ENCODE measurements at places on chromosomes 1 and 21. TPM values are rescaled to one million over a fixed set of nuclear protein-coding genes. Genes with fewer than 3 reads are reported as not detected.

S100A3 gene
- total RNA-seq: not detected

KRTAP13-2 gene
- not detected for total RNA-seq

FMO3 gene
- not detected for total RNA-seq

AVPR1B gene
- 0.52 TPM for total RNA-seq

GJC2 gene
- 1.6 TPM for total RNA-seq

LY9 gene
- not detected for total RNA-seq

TEX35 gene
- not detected for total RNA-seq

NBPF15 gene
- 37.6 TPM for total RNA-seq

NPR1 gene
- total RNA-seq: 11.5 TPM

CXADR gene
- total RNA-seq: 0.52 TPM

TOMM20 gene
- total RNA-seq: 67.8 TPM

DTL gene
- 7.8 TPM for total RNA-seq

HRNR gene
- total RNA-seq: not detected

CLCA4 gene
- total RNA-seq: not detected

RIPPLY3 gene
- not detected for total RNA-seq

COL16A1 gene
- 91.9 TPM for total RNA-seq

CYB5RL gene
- 5.2 TPM for total RNA-seq

STPG1 gene
- total RNA-seq: 0.52 TPM

ANGPTL1 gene
- 47.5 TPM for total RNA-seq

PLD5 gene
- total RNA-seq: 0.52 TPM

RSRP1 gene
- total RNA-seq: 46.4 TPM

SELE gene
- 1.6 TPM for total RNA-seq

ARTN gene
- not detected for total RNA-seq

OR2G6 gene
- total RNA-seq: not detected

VCAM1 gene
- 26.1 TPM for total RNA-seq

AQP10 gene
- not detected for total RNA-seq

FAM151A gene
- not detected for total RNA-seq

TIE1 gene
- total RNA-seq: 49.6 TPM

CZIB gene
- 38.1 TPM for total RNA-seq

DDAH1 gene
- 12.0 TPM for total RNA-seq

SYCP1 gene
- not detected for total RNA-seq

All from skeletal muscle tissue (tissue), 5 donors.